ENCODE measurements at places on chromosomes 1 and 21.
A peak's percentile ranks its signal among the peaks of the same experiment; 100 is the strongest.

GRCh38 chr1:200258447-200259375 lies 151.1 kb downstream of the ZNF281 start:
- no peak for DNase-seq

DNA sequence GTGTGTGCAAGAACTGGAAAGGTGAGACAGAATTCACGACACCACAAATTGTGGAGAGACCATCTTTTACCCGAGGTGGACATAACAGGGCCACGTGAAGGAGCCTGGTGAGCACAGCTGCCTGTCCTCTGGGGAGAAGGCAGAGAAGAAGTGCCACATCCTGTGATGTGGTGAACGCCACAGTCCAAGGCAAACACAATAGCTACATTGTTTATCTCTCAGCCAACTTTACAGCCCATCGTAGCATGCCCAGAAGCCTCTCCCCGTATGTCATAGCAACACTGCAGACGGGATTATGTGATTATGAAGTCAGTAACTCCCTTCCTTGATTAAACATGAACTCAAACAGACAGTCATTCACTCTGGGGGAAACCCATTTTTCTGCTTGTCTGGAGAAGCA lies 612.2 kb downstream of the SMYD3 start:
- DNase-seq, result no peak

GRCh38 chr1:27647328-27647727 lies 12.3 kb upstream of the FGR start:
- DNase-seq, result no peak

- no peak for DNase-seq
Measured at GRCh38 chr1:56525489-56526041, 53.8 kb downstream of the PLPP3 start.

- DNase-seq, result no peak
Measured at GRCh38 chr1:8497210-8497819, 179.4 kb downstream of the SLC45A1 start.

GRCh38 chr1:209062863-209063262 lies 520.7 kb upstream of the CAMK1G start:
- no peak for DNase-seq

DNA sequence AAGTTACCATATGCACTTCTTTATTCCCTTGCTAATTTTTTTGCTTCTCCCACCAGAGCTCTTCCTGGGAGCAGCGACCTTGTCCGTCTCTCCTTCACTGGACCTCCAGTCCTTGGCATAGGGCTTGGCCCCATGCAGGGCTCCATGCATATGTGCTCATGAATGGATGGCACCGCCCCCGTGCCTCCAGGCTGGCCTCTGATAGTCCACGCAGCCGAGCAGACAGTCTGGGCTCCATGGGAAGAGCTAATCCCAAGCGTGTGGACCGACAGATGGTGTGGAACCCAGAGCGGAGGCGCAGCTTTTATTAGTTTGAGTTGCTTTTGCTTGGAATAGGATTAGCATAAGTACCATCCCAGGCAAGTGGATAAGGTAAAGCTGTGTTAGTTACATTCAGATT lies 41.8 kb downstream of the CDCP2 start:
- no peak for DNase-seq

- no peak for DNase-seq
Measured at GRCh38 chr1:28370239-28371009, 884 bp downstream of the PHACTR4 start.

DNA sequence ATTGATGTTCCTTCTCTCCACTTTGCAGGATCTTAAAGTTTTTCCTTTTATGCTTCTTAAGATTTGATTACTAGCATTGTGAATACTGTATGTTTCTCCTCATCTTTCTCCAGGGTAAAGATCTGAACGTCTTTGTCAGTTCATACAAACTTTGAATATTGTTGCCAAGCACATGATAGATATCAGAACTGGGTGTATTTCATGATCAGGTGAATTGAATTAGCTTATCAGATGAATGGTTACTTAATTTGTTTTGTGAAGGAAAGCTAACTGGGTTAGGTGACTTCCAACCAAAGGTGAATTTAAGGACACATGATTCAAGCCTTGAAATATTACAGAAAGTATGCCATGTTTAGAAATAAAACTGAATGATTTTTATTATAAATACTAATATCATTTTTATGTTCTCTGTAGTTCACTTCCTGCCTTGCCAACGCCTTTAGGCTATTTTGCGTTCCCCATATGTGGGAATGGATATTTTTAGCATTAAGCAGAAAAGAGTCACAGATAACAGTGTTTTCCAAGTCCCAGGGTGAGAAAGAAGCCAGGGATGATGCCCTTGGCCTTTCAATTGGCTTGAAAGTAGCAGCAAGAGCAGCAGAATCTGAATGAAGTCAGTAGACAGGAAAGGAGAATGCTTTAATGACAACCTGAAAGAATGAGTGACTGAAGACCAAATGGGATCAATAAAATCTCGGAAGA lies 752.1 kb downstream of the NCAM2 start:
- no peak for DNase-seq

GRCh38 chr21:45576838-45577737 lies 34.8 kb upstream of the SLC19A1 start:
- DNase-seq, result no peak

- no peak for DNase-seq
Measured at GRCh38 chr1:110262296-110262695, 52.2 kb downstream of the KCNC4 start.

- DNase-seq, result no peak
Measured at GRCh38 chr1:28087614-28088167, 719 bp downstream of the EYA3 start.

GRCh38 chr1:234608025-234608910 lies 1.7 kb downstream of the IRF2BP2 start:
- peak; percentile 86 for DNase-seq

- no peak for DNase-seq
Measured at GRCh38 chr1:153586347-153586746, 20.7 kb upstream of the S100A2 start.

- no peak for DNase-seq
Measured at GRCh38 chr1:233252441-233252840, 43.1 kb downstream of the PCNX2 start.

- DNase-seq, result no peak
Measured at GRCh38 chr1:214420833-214421232, 130.6 kb downstream of the PTPN14 start.

GRCh38 chr1:162626761-162627160 lies 5.5 kb upstream of the DDR2 start:
- DNase-seq, result no peak

- DNase-seq, result no peak
Measured at GRCh38 chr1:10616696-10617095, 141.9 kb downstream of the PEX14 start.

DNA sequence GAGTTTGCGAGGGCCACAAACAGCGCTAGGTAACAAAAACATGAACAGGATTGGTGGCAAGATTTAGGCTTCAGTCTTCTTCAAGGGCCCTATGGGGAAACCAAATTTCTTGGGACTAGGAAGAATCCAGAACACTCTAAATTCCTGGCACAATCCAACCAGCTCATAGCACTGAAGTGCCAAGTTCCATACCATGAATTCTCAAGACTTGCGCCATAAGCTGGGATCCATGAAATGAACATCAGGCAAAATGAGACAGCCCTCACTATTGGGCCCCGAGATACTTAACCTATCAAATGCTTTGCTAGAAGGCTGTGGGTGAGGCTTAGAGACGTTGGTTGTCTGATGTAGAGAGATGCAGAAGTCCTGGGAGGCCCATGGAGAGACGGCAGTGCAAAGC lies 322.1 kb downstream of the PAPPA2 start:
- no peak for DNase-seq

GRCh38 chr1:1883092-1883873 lies 7.6 kb downstream of the GNB1 start:
- no peak for DNase-seq

DNA sequence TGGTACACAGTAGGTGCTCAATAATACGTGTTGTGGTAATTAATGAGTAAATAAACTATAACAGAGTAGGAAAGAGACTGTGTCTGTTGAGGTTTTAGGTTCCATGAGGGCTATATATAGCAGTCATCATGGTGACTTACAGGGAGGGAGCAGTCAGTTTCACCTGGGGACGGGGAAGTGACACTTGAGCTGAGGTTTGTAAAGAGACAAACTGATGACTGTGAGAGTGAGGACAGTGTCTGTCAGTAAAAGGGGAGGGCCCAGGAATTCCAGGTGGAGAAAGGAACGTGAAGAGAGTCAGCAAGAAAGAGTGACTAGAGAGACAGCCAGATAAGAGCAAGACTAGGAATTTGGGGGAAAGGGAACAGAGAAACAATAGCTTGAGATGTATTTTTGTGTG lies 30.2 kb downstream of the ABCA4 start:
- DNase-seq, result no peak

GRCh38 chr1:243394066-243394465 lies 138.2 kb downstream of the SDCCAG8 start:
- no peak for DNase-seq

- DNase-seq, result no peak
Measured at GRCh38 chr1:164155347-164155746, 403.6 kb upstream of the PBX1 start.

- no peak for DNase-seq
Measured at GRCh38 chr1:117795190-117795589, 134.2 kb downstream of the GDAP2 start.

DNA sequence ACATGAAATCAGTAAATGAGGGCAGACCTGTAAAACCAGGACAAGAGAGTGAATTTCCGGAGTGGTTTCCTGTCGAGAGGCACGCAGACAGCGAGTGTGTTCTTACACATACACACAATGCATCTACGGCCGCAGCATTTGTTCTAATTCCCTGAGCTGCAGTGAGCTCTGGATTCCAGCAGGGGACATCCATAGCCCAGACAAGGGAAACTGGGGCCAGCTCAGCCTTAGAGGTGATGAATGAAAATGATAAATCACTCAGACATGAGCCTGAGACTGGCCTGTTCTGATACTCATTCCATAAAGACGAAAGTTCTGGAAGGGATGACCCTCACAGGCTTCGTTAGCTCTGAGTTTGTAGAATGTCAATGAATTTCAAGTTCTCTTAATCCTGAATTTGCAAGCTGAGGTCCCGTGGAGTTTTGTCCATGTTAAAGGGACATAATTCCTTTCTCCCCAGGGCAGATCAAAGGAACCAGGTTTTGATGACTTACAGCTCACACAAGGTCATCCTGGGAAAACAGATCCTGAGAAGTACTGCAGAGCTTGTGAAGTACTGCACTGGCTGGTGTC lies 207.9 kb upstream of the C1orf87 start:
- no peak for DNase-seq

DNA sequence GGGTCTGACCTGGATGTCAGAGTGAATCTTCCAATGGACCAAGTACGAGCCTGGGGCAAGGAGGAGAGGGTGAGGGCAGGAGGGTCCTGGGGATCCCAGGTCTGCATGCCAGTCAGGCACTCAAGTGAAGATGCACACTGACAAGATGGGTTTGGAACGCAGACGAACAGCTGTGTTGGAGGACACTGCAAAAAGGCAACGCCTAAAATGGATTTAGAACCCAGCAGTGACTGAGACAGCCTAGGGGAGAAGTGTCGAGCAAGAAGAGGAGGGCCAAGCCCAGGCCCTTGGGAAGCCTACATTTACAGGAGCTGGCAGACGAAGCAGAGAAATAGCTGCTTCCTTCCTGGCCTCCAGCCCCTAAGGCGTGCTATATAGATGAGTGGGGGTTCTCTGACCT lies 25.8 kb downstream of the NOL9 start:
- DNase-seq, result no peak

DNA sequence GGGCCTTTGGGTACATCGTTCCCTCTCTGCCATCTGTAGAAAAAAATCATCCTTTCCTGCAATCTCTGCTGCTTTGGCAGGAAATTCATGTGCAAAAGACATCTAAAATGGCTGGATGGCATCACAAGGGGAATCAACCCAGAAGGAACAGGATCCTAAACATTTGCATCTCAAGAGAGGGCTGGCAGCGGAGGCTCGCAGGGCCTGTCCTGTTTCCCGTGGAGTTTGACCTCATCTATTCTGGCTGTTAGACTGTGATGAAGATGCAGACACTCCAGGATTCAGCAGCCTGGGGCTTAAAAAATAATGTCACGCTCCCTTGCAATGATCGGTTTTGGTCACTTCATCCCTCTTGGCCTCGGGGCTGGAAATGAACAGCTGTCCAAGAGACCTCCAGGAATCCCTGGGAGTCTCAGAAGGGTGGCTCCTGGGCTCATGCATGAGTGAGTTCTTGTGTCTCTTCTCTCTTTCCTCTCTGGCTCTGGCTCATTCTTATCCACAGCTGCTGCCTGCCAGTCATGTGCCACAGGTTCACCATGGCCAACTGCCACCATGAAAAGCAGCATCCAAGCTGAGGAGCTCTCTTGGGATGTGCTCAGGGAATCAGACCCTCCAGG lies 16.1 kb upstream of the PCP4 start:
- DNase-seq, result no peak

DNA sequence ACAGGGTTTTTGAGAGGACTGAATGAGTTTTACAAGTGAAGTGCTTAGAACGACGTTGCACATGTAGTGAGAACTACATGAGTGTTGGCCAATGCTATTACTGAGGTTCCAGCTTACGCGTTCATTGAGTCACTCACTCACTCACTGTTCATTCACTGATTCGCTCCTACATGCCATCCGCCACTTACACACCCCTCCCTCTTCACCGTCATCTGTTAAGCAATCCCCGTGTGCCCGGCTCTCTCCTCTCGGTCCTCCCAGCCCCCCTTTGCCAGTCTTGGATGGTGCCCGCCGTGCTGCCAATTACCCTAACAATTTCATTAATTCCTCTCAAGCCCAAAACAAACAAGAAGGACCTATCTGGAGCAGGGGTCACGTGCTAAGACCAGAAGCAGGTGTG lies 27.3 kb upstream of the EPHA2 start:
- no peak for DNase-seq

- no peak for DNase-seq
Measured at GRCh38 chr21:29349702-29350101, 51.0 kb downstream of the BACH1 start.

DNA sequence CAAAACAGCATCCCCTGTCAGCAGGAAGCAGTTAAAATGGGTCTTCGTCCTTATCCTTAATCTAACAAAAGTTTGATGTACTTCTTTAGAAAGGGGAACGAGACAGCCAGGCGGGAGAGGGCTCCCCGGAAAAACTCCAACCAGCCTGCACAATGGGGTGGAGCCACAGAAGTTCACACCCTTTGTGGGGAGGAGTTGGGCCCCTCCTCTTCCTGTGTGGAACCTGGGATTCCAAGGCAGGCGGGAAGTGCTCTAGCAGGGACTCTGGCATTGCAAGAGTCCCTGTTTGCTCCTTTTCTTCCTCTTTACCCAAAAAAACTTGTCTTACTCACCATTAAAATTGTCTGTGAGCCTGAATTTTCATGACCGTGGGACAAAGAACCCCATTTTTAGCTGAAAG lies 47.7 kb downstream of the FCRL5 start:
- no peak for DNase-seq

DNA sequence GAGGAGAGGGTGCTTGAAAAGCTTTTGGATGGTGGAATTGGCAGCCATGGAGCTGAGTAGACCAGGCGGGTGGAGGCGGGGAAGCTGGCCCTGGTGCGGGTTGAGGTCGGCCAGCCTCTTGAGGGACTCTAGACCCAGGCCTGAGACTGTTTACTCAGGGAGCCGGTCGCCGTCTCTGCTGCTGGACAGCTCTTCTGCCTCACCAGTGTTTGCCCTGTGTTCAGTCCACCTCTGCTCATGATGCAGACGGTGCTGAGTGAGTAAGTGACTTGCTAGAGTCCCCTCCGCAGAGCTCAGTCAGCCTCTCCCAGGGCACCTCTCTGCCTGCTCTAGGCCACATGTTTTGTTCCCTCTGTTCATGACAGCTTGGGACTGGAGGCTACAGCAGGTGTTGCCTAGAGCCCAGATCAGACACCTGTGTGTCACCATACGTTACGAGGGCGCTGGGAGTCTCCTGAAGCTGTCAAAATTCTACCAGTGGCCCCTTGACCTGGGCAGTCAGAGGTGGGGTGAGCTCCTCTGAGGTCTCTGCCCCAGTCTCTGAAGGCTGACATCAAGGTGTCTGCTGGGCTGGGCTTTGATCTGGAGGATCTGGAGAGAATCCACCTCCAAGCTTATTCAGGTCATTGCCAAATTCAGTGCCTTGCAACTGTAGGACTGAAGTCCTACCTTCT lies 73.5 kb upstream of the WNT4 start:
- no peak for DNase-seq
